ENCODE measurements at places on chromosomes 5 and 9.

DNA sequence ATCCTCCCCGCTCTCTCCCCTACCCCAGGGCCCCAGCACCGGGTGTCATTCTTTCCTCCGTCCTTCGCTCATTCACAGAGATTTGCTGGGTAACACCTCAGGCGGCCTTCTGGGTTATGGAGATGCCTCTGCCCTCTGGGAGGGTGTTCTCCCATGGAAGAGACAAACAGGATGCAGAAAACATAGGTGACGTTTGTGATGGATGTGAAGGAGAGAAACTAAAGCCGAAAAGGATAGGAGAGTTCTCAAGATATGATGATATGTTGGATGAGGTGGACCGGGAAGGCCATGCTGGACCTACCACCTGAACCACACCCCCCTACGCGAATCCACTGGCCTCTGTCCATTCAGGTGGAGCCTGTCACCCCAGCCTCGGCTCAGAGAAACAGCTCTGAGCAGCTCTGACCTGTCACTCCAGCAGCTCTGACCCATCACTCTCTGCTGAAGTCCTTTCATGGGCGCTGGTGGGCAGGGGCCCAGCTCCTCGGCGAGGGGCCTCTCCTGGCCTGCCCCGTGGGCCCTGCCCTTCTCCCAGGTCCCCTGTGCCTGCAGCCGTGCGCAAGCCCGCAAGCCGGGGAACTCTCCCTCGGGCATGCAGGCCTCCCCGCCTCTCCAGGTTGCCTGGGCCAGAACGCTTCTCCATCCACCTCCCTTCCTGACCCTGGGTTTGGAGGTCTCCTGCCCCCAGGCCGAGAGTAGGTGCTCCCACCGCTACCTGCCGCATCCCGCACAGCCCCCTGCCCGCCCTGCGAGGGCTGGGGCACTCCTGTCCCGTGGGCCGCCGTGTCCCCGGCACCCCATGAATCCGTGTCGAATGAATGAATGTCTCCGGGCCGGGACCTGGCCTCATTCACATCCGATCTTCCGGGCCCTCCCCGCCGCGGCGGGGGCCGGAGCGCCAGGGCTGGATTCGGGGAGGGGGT lies 717 bp upstream of the NCS1 start:
- DNase-seq, result no peak

GRCh38 chr9:97632248-97632984 lies 752 bp downstream of the TSTD2 start:
- peak; percentile 93 for DNase-seq

DNA sequence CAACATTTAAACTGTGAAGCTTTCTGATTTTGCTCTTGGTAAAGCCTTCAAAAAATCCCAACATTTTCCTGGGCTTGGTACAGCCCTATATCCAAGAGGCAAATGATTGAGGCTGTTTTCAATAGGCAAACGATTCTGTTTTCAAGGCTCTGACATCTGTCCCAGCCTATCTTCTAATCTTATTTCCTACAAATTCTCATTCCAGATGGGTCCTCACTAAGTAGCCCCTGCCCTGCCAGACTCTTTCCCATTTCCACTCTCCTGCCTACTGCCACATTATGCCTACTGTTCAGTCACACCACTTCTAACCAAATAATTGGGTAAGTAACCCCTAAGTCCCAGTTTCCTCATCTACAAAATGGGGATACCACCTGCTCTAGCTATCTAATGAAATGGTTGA lies 3.5 kb downstream of the GBA2 start:
- no peak for DNase-seq

- DNase-seq, result no peak
Measured at GRCh38 chr5:146079695-146080373, 25.5 kb downstream of the PLAC8L1 start.

DNA sequence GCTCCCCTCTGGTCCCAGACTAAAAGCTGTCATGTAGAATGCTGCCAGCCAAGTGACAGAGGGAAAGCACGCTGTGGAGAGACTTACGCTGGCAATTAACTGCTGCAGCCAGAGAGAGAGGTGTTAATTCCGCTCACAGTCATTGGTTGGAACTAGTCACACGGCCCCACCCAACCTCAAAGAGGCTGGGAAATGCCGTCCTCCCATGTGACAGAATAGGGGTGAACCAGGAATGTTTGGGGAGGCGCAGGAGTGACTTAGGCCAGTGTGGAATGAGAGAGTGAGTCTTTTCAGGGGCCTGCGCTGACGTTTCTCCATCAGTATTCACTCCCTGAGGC lies 87.6 kb downstream of the AMBP start:
- DNase-seq, result no peak

DNA sequence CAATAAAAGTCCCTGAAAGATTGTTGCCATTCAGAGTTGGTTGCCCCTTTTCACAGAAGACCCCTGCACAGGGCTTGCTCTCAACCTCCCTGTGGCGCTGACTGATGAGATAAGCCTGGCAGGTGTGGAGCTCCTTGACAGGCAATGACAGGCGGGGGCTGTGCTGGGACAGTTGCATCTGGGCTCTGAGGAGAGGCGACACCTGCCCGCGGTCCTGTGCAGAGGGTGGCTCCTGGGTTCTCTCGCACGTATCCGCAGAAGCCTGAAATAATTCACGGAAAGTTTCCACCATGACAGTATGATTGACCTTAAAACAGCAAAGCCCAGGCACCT lies 19.8 kb upstream of the EXOC3 start:
- no peak for DNase-seq

DNA sequence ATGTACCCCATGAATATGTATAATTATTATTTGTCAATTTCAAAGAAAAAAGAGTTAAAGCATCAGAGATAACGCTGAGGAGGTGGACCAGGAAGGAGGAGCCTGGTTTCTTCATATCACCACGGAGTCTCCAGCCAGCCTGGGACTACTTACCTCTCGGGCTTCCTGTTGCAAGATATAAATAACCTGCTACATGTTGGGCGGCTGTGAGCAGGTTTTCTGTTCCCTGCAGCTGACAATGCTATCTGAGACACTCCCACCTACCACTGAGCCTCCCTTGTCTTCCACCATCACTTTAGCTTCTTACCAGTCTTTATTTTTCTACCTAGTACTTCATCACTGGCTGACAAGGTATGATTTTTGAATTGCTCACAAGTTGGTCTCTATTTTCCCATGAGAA lies 102.7 kb upstream of the CPEB4 start:
- peak; percentile 40 for DNase-seq

DNA sequence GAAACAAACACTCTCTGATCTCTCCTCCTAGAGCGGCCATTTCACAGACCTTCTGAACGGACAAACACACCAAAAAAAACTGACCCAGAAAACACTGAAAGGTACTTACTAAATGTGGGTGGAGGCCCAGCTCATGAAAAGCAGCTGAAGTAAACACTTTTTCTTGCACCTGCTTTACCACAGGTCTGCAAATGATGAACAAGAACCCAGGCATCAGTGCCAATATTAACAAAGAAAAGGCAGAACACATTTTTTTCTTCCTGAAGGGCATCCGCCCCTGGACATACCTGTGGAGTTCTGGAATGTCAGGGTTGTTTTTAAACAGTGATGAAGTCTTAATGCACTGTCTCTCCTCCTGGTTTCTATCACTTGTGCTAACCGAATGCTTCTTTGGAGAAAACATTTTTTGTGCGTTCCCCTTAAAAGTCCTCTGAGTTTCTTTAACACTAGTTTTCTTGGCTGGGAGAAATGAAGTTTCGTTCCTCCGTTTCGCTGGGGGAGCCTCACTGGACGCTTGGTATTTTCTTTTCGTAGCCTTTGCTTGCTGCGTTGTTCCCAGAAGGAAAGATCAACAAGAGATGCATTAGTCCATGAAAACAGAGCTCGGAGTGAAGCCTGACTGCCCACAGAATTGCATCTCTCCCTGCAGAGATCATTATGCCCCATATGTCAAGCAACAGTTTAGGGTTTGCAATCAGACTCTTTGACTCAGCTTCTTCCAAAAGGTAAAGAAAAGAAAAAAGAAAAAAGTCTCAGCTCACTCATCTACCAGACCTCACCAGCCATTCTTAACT lies 7.4 kb downstream of the DDX31 start:
- DNase-seq, result no peak

DNA sequence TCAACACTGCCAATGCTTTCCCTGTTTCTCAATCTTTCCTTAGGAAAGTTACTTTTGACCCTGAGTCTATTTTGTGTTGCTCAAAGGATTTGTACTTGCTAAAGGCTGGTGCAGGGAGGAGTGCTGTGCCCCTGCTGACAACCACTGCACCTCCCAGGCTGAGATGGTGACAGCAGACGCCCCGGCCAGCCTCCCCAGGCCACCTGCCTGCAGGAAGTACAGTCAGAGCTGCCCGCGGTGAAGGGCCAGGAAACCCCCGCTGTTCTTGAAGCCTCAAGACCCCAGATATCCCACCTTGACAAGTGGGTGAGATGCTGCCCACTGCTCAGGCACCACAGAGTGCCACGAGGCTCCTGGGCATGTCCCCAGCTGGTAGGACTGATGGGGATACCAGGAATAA lies 44.2 kb upstream of the CKMT2 start:
- no peak for DNase-seq

- DNase-seq, result no peak
Measured at GRCh38 chr5:34516686-34517085, 139.4 kb upstream of the RAI14 start.

DNA sequence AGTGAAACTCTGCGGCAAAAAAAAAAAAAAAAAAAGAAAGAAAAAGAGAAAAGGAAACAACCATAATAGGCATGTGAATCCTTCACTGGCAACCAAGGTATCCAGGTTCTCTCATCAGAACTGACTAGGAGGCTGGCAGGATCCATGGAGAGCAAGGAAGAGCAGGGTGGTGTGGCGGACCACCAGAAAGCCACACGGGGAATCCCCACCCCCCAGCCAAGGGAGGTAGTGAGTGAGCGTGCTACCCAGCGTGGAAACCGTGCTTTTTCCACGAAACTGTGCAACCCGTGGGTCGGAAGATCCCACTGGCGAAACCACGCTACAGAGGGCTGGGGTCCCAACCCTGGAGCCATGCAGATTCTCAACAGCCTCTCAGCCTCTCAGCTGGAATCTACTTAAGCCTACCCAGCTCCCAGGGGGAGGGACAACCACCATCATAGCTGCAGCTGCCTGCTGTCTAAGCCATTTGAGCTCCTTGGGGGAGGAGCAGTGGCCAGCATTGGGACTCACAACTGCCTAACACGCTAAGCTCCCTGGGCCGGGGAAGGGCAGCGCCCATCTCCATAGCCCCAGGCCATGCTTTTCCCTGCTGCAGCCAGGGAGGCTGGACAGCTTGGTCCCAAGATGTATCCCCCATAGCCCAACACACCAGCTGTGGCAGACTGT lies 91.6 kb downstream of the PRELID2 start:
- no peak for DNase-seq

- DNase-seq, result no peak
Measured at GRCh38 chr9:3699883-3700282, 174.1 kb upstream of the RFX3 start.

- DNase-seq, result no peak
Measured at GRCh38 chr9:22060831-22061383, 51.8 kb upstream of the CDKN2B start.

DNA sequence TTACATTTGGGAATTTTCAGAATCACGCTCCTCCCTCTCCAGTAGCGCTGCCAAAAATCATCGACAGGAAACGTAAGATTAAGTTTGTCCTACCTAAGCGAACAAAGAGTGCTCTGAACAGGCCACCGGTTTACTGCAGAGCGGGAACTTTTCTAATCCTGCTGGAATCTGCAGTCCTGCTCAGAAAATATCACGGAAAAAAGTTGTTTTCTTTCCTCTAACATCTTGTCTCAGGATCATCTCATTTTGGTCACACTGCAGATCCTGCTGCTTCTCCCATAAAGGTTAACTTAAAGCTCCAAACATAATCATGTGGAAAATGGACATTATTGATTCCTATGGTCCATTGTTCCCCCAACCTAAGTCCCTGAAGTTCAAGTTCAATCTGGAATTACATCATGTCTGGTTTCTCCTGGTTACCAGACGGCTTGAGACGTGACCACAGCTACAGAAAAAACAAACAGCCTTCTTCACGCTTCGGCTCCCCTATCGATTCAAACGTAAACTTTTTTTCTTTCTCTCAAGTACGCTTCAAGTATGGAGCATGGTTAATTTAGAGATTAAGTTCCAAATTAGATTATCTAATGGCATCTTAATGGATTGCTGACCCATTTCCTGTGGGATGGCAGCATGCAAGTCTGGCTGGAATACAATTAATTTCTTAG lies 217.6 kb downstream of the NFIB start:
- no peak for DNase-seq

Data from erythroblast (primary cell).